Memory B cell (primary cell): ENCODE measurements at places on chromosomes 13 and 19.

- DNase-seq: no peak
These were observed 92.2 kb downstream of the SLC7A1 start for GRCh38 chr13:29503041-29503837.

- DNase-seq: no peak
These were observed 2.5 kb downstream of the TEX29 start for GRCh38 chr13:111322916-111323331.

- peak; percentile 54 for DNase-seq
These were observed 511 bp downstream of the GARRE1 start for GRCh38 chr19:34254698-34255432.

DNA sequence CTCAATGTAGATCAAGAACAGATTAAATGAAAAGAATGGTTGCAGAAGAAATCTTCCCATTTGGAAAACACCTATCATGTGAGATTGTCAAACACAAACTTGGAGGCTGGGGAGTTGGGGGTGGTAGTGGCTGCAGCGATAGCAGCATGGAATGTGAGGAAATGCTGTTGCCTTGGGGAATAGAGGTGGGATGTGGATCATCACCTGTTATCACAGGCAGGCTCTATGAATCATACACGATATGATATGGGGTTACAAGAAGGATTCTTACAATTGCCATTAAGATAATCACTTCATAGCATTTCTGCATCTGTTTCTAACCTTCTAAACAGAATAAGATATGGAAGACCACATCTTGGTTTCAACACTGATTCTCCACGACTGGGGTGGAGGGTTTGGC lies 88.7 kb downstream of the RNASEH2B start:
- DNase-seq: no peak

- DNase-seq: no peak
These were observed 52.4 kb downstream of the TEX29 start for GRCh38 chr13:111372651-111373425.

GRCh38 chr13:39374741-39375189 lies 228.2 kb downstream of the LHFPL6 start:
- no peak for DNase-seq

DNA sequence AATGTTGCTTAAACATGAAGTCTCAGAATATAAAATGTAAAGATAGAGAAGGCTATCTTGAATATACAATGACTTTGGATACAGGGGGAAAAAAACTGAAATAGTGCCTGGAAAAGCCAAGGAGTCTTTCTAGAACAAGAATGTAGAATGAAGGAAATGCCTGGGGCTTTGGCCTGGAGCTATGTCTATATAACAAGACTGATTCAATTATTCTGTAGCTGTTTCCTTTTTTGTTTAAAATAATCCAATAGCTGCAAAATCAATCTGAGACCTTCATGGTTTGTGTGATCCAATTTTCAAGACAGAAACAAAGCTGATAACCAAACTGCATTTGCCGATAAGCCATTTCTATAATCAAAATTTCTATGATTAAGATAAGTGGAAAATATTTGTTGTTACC lies 530.9 kb upstream of the NBEA start:
- DNase-seq: no peak

DNA sequence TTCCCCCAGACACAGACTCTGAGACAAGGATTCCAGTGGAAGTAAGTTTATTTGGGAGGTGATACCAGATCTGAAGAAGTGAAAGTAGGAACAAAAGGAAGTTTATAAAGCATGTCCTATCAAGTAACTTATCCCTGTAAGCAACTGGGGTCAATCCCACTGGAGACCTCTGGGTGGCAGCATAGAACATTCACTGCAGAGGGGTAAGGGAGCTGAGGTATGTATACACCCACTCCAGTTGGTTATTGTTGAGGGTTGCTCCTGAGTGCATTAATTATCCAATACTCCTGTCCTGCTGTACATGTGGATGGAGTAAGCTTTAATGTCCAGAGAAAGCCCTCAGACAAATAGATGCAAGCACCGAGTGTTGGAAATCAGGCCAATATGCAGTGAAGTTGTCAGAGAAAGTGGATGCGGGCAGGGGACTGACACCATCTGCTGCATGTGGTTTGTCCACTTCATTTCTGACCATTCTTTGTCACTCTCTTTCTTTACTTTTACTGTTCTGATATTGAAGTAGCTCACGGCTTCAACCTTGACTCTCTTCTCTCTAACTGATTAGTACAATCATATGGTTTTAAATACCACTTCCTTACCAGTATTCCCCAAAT lies 46.7 kb downstream of the NOTCH3 start:
- no peak for DNase-seq

DNA sequence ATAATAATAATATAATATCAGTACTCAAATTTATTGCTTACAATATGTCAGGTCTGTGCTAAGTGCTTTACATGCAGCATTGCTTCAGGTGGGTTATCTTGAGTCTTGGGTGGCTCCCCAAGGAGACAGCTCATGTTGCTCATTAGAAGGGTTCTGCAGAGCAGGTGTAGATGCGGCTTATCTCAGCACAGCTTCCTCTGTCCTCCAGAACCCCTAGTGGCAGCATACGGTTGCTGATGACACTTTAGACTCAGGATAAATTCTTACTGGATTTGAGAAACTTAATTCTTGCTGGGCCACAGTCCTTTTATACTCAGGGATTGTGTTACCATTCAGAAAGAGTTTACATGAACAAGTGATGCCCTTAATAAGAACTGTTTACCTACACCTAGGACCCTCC lies 8.9 kb downstream of the COG3 start:
- no peak for DNase-seq

- no peak for DNase-seq
These were observed 55.2 kb downstream of the ERCC5 start for GRCh38 chr13:102901056-102901455.

DNA sequence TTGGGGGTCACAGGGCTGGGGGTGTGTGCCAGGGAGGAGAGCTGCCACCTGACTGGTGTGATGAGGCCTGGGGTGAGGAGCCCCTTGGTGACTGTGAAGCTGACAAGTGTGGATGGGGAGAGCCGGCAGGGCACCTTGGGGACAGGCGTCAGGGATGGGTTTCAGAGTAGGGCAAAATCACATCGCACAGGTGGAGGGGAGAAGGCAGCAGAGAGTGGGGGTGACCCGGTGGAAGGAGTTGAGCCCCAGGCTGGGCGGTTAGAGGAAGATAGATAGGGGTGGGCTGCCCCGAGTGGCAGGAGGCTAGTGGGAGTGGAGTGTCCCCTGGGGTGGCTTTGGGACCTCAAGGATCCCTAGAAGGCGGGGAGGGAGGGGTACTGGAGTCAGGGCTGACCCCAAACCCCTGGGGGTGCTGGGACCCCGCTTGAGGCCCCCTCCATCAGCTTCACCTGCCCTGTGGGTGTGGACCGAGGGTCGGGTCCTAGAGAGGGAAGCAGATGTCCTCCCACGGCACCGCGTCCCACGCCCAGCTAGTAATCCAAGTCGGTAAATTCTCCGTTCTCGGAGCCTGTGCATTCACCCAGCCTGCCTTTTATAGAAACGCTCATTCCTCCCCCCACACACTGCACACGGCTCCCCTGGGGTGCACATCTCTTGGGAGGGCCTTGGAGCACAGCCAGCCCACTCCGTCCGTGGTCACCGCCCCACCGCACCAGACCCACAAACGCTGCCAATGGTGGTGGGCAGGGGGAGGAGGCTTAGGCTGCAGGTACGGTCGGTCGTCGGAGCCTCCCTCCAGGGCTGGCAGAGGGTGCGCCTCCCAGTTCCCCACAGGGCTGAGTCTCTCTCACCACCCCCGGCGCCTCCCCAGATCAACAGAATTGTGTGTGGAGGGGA lies 2.4 kb downstream of the CTXN1 start:
- DNase-seq: no peak

DNA sequence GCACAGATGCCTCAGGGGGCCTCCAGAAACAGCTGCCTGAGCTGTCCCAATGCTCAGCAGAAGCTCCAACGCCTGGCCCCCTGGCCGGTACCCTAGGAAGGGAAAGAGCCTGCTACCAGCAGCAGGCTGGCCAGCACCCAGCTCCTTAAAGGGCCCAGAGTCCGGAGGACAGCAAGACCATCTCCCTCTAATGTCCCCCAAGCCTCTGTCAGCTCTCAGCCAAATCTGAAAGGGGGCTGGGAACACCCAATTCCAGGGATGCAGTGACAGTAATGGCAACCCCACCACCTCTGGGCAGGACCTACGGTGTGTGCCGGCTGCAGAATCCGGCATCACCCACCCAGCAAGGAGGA lies 4.2 kb downstream of the PPP6R1 start:
- no peak for DNase-seq
